ENCODE measurements at places on chromosomes 1 and 21.

- DNase-seq, result no peak
- H3K27ac ChIP-seq, result no peak overlapping the region
- H3K4me1 ChIP-seq, result no peaks in the 10 kb centered on the region
- no peaks in the 10 kb centered on the region for H3K36me3 ChIP-seq
- H3K4me3 ChIP-seq, result no peak overlapping the region
Measured at GRCh38 chr1:208438112-208438699, 194.0 kb upstream of the PLXNA2 start.

DNA sequence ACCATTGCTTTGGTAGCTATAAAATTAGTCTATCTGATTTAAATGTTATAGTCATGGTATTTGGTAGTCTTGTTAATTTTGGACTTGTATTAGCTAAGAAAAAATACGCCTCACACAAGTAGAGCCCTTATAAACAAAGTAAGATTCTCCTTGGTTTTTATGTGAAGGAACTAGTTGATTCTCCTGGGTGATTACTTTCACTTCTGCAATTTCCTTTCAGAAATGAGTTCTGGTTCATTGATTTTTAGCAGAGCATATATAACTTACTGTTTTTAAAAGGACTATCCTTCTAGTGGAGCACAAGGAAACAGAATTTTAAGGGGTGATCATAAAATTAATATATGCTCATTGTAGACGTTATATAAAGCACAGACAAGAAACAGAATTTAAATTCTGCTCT is 120.1 kb downstream of the BACH1 start:
- peaks cover 4% of the 10 kb centered on the region for H3K36me3 ChIP-seq
- H3K4me3 ChIP-seq, result no peak overlapping the region
- no peak for DNase-seq
- no peaks in the 10 kb centered on the region for H3K27me3 ChIP-seq

- H3K4me3 ChIP-seq, result no peak overlapping the region
- H3K4me1 ChIP-seq, result peaks cover 61% of the 10 kb centered on the region
- no peak for DNase-seq
- no peaks in the 10 kb centered on the region for H3K27me3 ChIP-seq
- peak overlapping the region; percentile 69 for H3K27ac ChIP-seq
Measured at GRCh38 chr1:109821221-109821669, 57.5 kb upstream of the EPS8L3 start.

DNA sequence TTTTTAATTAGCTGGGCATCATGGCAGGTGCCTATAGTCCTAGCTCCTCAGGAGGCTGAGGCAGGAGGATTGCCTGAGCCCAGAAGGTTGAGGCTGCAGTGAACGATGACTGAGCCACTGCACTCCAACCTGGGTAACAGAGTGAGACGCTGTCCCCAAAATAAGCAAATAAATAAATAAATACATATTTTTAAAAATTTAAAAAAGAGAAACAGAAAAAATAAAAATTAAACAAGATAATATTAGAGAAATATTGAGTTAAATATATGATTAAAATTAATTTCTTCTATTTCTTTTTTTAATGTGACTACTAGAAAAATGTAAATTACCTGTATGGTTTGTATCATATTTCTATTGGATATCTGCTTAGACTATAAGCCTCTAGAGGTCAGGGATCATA is 59.3 kb upstream of the ATP1A1 start:
- DNase-seq, result no peak
- no peak overlapping the region for H3K27ac ChIP-seq

DNA sequence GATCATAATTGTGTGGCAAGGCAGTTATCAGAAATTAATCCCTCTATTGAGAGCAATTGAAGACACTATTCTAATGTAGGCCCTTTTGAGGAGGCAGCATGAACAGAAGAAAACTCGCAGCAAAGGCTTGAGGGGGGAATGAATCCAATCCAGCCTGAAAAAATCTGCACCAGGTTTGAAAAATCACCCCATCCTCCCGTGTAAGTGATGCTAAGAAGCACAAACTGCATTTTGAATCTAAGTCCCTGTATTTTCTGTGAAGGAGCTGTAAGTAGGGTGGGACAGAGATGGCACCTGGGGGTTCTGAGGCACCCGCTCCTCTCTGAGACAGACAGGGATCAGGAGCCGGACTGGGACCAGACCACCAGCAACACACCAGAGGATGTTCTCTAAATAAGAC is at the start of gene CRB1:
TSS of gene CRB1 (plus strand) at position 241 of the 400 bp plus-strand sequence. CDS start 161 bp downstream, outside the sequence.
- peaks cover 31% of the 10 kb centered on the region for H3K27me3 ChIP-seq
- no peak within 1 kb of the TSS for H3K27ac ChIP-seq
- no peak for DNase-seq
- H3K36me3 ChIP-seq, result peaks cover 5% of the 10 kb centered on the region
- no peak within 1 kb of the TSS for H3K4me3 ChIP-seq

DNA sequence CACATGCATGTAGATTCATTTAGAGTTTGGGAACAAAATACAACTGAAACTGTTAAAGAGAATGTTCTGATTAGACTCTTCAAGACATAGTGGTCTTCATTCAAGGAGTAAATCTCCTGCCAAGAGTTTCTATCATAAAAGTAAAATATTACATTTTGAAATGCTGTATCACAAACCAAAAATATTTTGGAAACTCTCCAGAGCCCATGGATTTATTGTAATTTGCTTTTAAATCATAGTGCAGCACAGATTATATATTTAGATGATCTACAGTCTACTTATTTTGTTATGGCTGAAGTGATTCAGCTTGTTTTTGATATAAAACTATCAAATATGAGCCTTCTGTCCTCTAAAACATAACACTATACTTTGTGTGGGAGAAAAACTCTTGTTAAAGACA is 105.3 kb downstream of the DISP1 start:
- DNase-seq, result no peak
- H3K27me3 ChIP-seq, result no peaks in the 10 kb centered on the region
- no peak overlapping the region for H3K4me3 ChIP-seq
- peaks cover 4% of the 10 kb centered on the region for H3K36me3 ChIP-seq
- peak overlapping the region; percentile 68 for H3K27ac ChIP-seq

DNA sequence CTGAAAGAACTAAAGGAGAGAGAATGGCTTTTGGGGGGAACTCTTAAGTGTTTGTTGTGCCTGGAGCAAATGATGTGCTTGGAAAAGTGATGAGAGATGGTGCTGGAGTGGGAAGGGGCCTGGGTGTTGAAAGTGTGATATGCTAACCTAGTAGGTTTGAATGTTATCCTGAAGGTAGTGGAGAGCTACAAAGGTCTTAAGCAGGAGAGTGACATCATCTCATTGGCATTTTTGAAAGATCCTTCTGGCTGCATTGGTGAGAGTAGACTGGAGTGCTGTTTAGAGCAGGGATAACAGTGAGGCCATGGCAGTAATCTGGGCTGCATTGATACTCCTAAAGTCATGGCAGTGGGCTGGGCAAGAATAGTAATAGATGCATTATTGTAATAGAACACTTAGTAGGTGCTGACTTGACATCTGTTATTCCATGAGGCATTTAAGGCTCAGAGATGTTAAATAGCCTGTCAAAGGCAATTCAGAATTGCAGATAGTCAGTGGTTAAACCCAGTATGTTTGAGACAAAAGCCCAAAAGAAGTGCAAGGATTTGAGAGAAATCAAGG is 44.5 kb downstream of the MDM4 start:
- H3K36me3 ChIP-seq, result peaks cover 3% of the 10 kb centered on the region
- H3K27me3 ChIP-seq, result no peaks in the 10 kb centered on the region
- no peak overlapping the region for H3K4me3 ChIP-seq
- H3K27ac ChIP-seq, result no peak overlapping the region

GRCh38 chr1:229035748-229036082 is 235.2 kb upstream of the RAB4A start:
- H3K27ac ChIP-seq, result no peak overlapping the region
- H3K4me3 ChIP-seq, result no peak overlapping the region
- peaks cover 6% of the 10 kb centered on the region for H3K4me1 ChIP-seq
- no peak for DNase-seq
- peaks cover 5% of the 10 kb centered on the region for H3K36me3 ChIP-seq
- H3K27me3 ChIP-seq, result peaks cover 31% of the 10 kb centered on the region

GRCh38 chr1:2291577-2291976 is 63.5 kb downstream of the SKI start:
- H3K4me1 ChIP-seq, result peaks cover 64% of the 10 kb centered on the region
- no peak for DNase-seq
- H3K27me3 ChIP-seq, result no peaks in the 10 kb centered on the region
- H3K4me3 ChIP-seq, result no peak overlapping the region

DNA sequence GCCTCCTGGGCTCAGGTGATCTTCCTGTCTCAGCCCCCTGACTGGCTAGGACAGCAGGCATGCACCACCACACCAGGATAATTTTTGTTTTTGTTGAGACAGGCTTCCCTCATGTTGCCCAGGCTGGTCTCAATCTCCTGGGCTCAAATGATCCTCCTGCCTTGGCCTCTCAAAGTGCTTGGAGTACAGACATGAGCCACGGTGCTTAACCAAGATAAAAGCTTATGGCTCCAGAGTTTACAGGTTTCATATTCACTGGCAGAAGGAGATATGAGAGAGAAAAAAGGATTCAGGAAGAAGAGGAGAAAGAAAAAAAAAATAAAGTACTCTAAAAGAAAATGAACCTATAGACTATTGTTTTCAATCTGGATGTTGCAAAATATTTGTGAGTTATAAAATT is 748.8 kb upstream of the NCAM2 start:
- no peak for DNase-seq
- no peaks in the 10 kb centered on the region for H3K36me3 ChIP-seq
- no peak overlapping the region for H3K4me3 ChIP-seq
- no peak overlapping the region for H3K27ac ChIP-seq
- no peaks in the 10 kb centered on the region for H3K4me1 ChIP-seq

DNA sequence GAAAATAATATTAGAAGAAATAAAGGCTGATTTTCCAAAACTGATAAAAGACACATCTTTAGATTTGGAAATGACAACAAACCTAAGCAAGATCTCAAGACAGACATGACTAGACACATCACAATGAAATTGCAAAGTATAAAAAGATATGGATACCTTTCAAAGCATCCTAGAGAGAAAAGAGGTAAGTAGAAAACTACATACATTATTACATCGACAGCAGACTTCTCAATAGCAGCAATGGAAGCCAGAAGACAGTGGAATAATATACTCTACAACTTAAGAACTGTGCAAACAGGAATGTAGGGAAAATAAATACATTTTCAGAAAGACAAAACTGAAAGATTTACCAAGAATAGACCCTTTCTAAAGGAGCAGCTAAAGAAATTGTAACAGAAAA is 50.2 kb downstream of the DENND1B start:
- no peaks in the 10 kb centered on the region for H3K4me1 ChIP-seq
- H3K27ac ChIP-seq, result no peak overlapping the region
- H3K27me3 ChIP-seq, result no peaks in the 10 kb centered on the region
- H3K36me3 ChIP-seq, result peaks cover 9% of the 10 kb centered on the region

DNA sequence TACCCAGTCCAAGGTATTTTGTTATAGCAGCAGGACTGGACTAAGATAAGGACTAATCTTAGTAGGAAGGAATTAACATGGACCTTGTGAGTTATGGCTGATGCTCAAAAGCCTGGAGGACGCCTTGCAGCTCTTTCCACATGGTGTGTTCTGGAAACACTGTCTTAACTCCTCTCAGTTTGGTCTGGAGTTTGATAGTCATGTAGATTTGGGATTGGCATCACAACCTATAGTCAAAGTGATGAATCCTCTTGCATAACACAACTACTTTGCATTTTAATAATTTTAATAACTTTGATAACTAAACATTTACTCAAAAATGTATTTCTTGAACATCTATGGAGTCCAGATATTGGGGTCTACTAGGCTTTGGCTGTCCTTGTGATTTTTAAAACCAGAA is 293.7 kb downstream of the KIF26B start:
- no peaks in the 10 kb centered on the region for H3K27me3 ChIP-seq
- no peak overlapping the region for H3K4me3 ChIP-seq
- DNase-seq, result no peak
- H3K27ac ChIP-seq, result no peak overlapping the region
- peaks cover 3% of the 10 kb centered on the region for H3K36me3 ChIP-seq
- H3K4me1 ChIP-seq, result no peaks in the 10 kb centered on the region

GRCh38 chr1:46772571-46772970 is 26.3 kb upstream of the CYP4B1 start:
- H3K4me1 ChIP-seq, result no peaks in the 10 kb centered on the region
- H3K27ac ChIP-seq, result no peak overlapping the region
- no peaks in the 10 kb centered on the region for H3K36me3 ChIP-seq
- no peak overlapping the region for H3K4me3 ChIP-seq

- H3K4me3 ChIP-seq, result no peak overlapping the region
- no peak overlapping the region for H3K27ac ChIP-seq
- H3K36me3 ChIP-seq, result no peaks in the 10 kb centered on the region
- H3K4me1 ChIP-seq, result peaks cover 1% of the 10 kb centered on the region
- no peaks in the 10 kb centered on the region for H3K27me3 ChIP-seq
- DNase-seq, result no peak
Measured at GRCh38 chr21:29580732-29581285, 282.1 kb downstream of the BACH1 start.

DNA sequence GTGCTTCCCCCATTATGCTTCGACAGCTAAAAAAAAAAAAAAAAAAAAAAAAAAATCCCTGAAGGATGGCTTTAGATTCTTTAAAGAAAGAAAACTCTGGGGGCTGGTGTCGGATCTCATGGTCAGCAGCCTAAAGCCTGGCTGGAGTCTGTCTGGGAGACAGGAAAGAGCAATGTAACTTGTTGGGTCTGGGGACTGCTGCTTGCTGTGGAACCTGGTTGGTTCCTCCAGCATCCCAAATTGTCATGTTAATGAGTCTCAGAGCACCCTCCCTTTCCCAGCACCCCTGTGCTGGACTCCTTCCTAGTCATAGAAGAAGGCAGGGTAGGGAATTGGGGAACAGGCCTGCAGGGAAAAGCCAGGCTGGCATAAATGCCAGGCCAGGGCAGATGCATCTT is 3.0 kb downstream of the KCNC4 start:
- no peak overlapping the region for H3K27ac ChIP-seq
- peaks cover 14% of the 10 kb centered on the region for H3K27me3 ChIP-seq

- no peaks in the 10 kb centered on the region for H3K36me3 ChIP-seq
- no peak overlapping the region for H3K4me3 ChIP-seq
- H3K4me1 ChIP-seq, result no peaks in the 10 kb centered on the region
- no peak for DNase-seq
- no peak overlapping the region for H3K27ac ChIP-seq
Measured at GRCh38 chr1:207876131-207876530, 34.8 kb downstream of the CD34 start.

DNA sequence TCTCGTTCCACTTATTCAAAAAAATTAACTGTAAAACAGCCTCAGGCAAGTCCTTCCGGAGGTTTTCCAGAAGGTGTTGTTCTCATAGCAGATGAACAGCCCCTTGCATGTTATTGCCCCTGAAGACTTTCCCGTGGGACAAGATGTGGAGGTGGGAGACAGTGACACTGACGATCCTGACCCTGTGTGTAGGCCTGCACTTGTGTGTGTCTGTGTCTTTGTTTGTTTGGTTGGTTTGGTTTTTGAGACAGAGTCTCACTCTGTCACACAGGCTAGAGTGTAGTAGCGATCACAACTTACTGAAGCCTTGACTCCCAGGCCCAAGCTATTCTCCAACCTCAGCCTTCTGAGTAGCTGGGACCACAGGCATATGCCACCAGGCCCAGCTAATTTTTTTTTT is 12.6 kb downstream of the ETV3L start:
- no peaks in the 10 kb centered on the region for H3K36me3 ChIP-seq
- peaks cover 9% of the 10 kb centered on the region for H3K27me3 ChIP-seq
- no peak for DNase-seq
- peaks cover 10% of the 10 kb centered on the region for H3K4me1 ChIP-seq
- no peak overlapping the region for H3K27ac ChIP-seq

DNA sequence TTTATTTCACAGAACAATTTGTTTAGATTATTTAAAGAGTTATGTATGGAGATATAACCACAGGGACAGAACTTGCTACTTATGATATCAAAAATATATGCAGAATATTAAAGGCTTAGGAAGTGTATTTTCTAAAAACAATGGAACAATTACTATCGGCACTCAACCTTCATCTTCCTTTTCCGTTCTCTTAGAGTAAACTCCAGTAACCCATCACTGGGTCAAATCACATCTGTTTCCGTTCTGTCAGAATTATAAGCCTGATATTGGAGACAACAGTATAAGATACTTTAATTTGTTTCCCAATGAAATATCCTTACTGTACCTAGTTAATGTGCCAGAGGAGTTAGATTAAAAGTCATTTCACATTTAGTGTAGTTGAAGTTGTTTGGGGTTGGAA is 32.2 kb downstream of the DTL start:
- H3K27me3 ChIP-seq, result no peaks in the 10 kb centered on the region
- no peak overlapping the region for H3K27ac ChIP-seq
- no peaks in the 10 kb centered on the region for H3K36me3 ChIP-seq
